ENCODE measurements at places on chromosomes 4 and X.
A peak's percentile ranks its signal among the peaks of the same experiment; 100 is the strongest.

DNA sequence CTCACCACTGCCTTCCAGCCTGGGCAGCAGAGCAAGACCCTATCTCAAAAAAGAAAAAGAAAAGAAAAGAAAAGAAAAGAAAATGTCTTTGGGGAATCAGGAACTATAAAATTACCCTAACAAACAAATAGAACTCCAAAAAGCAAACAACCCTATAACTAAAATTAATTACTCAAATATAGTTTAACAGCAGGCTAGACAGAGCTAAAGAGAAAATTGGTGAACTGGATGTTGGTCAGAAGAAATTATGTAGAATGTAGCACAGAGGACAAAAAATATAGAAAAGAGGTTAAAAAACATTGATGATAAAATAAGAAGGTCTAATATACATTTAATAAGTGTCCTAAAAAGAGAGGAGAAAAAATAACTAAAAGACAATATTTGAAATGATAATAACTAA is 27.8 kb upstream of the WWC2 start:
- DNase-seq: no peak

GRCh38 chr4:103424853-103425252 is 226.7 kb upstream of the CENPE start:
- no peak for DNase-seq

GRCh38 chr4:77963004-77963403 is 94.1 kb upstream of the FRAS1 start:
- DNase-seq: no peak

GRCh38 chr4:98261405-98262291 is 464 bp downstream of the RAP1GDS1 start:
- peak; percentile 79 for DNase-seq

GRCh38 chr4:74391890-74392475 is 27.0 kb downstream of the EREG start:
- DNase-seq: no peak

GRCh38 chr4:40243386-40243948 is 46.6 kb downstream of the RHOH start:
- no peak for DNase-seq

DNA sequence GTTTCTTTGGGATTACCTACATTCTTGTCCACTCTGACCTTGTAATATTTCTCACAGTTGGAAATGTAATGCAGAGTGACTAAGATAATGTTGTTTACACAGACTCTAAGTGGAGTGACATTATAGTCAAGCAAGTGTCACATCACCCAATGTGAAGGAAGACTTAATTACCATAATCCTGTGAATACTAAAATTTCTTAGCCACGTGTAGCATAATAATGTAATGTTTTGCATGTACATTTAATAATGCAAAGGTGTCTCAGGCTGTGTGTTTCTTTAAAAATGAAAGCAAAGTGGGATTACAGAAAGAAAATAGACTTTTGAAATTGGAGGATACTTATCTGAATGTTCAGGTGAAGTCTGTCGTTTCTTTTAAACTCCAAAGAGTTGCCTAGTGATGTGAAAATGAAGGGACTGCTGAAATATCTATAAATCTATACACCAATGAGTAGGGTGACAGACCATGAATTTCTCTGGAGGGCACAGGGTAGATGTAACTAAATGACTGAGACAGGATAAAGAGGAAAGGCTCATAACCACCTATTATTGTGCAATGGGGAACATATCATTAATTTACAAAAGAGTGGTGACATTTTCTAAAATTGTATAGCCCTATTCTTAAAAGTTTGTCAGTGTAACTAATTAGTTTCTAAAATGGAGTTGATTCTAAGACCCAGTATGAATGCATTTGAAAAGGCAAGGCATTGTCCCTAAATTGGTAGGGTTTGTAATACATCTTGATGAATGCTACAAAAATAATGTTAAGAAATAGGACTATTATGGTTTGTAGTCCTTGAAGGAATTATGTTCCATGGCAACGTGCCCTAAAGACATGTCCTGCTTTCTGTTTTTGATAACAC is 235.7 kb downstream of the DACH2 start:
- no peak for DNase-seq

GRCh38 chrX:34813618-34814017 is 129.0 kb upstream of the FAM47B start:
- DNase-seq: no peak

GRCh38 chrX:148537556-148538182 is 37.3 kb downstream of the AFF2 start:
- DNase-seq: no peak

GRCh38 chr4:135281230-135281629 is 1079.6 kb upstream of the PABPC4L start:
- no peak for DNase-seq

DNA sequence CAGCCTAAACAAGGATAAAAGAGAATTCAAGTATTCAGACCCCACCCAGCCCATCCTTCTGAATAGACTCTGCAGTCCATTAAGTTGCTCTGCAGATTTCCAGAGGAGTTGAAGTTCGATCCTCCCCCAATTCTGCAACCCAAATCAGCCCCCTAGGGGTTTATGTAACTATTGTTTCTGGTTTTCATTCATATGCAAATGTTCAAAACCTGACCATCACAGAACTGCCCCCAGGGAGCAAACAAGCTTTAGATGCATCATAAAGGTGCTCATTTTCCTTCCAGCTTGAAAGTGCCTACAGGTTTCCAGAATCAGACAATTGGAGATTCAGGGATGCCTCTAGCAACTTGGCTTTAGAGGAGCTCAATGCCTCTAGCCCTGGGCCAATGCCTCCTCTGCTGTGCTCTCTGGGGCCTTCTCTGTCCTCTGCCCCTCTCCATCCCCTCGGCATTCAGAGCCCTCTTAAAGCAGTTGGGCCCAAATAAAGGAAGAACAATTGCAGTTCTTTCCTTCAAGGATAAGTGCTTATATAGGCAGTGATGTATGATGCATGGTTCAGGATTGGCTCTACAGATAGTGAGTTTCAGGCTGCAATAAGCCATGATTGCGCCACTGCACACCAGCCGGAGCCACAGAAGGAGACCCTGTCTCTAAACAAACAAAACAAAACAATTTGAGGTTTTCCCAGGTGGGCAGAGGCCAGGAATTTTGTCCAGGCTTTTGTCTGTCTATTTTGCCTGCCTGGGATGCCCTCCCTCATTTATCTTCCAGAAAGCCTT is 23.5 kb upstream of the SPINK2 start:
- no peak for DNase-seq
